DMS 273 treated with DMSO at 0.1 percent for 48 hours (cell line): ENCODE measurements at places on chromosomes 7 and 10.

DNA sequence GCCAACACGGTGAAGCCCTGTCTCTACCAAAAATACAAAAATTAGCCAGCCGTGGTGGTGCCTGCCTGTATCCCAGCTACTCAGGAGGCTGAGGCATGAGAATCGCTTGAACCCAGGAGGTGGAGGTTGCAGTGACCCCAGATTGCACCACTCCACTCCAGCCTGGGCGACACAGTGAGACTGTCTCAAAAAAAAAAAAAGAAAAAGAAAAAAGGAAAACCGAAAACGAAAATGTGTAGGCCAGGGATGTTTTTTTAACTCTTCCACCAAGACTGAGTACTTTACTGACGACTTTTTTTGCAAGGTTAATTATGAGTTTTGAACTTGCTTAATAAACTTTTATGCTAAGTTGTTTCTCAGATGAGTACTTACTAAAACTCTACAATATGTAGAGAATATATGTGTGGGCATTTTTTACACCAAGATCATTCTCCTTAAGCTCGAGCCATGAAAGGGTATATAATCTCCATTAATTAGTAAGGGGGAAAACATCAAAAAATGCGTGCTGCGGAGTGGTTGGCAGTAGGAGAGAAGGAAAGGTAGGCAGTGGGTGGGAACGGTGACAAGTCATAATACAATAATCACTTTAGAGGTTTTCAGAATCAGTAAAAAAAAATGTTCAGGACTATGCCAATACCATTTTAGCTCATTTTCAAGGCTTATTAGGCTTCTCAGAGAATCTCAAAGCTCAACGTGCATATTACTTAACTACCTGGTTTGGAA is 8.6 kb upstream of the ADRB1 start:
- no peak for DNase-seq

DNA sequence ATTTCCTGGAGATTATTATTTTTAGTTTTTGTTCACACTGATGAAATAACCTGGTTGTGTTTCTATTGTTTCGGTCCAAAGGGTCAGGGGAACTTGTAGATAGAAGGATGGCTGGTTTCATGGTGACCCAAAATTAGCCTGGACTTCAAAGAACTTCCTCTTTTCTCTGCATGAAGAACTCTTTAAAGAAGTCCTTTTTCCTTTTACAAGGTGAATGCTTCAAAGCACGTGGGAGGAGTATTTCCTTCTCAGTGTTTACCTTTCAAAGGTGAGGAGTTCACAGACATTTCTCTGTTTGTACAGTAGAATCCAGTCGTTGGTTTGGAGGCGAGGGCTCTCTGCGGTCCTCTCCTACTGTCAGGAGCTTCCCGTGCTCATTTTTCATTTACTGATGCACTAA is 561.7 kb downstream of the GATA3 start:
- DNase-seq, result no peak

- no peak for DNase-seq
Observed at GRCh38 chr7:29292886-29293658, 98.5 kb downstream of the CHN2 start.

DNA sequence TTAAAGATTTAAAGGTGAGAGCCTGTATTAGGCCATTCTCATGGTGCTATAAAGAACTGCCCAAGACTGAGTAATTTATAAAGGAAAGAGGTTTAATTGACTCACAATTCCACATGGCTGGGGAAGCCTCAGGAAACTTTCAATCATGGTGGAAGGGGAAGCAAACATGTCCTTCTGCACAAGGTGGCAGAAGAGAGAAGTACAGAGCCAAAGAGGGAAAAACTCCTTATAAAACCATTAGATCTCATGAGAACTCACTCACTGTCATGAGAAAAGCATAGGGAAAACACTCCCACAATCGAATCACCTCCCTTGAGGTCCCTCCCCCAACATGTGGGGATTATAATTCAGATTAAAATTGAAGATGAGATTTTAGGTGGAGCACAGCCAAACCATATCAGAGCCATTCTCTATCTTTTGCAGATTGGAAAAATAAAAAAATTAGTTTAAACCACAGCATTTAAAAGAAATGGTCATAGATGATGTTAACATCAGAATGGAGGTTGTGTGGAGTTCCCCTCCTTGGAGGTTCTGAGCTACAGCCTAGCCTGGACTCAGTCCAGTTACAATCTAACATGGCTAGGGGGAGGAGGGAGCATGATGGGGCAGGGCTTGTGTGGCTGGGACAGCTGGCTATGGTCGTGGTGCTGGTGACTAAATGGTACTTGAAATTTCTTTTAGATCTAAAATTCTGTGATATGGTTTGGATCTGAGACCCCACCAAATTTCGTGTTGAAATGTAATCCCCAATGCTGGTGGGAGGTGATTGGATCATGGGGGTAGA is 33.1 kb downstream of the GSTO2 start:
- no peak for DNase-seq

- DNase-seq, result no peak
Observed at GRCh38 chr10:46552526-46553237, 3.8 kb downstream of the GPRIN2 start.

DNA sequence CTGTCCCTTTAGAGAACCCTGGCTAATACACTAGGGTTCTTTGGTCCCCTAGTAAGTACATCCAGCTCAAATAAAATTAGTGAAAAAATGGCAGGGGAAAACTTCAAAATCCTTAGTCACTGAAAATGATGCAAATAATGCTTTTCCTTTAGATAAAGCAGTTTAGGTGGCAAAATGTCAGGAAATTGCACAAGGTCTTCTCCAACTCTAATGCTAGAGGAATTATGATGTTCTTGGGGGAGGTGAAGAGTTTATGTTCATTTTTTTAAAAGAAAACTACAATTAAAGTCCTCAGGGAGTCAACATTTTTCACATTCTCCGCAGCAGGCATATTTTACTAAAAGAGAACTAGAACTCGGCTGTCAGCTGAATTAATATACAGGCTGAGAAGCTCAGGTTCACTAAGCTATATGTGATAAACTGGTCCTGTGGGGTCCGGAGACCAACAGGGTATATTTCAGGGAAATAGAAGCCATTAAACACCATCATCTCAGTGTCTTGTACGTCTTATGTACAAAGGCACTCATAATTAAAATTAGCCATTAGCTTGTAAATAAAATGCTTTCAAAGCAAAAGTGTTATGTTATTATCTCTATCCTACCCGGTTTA is 1164.7 kb upstream of the AUTS2 start:
- no peak for DNase-seq

DNA sequence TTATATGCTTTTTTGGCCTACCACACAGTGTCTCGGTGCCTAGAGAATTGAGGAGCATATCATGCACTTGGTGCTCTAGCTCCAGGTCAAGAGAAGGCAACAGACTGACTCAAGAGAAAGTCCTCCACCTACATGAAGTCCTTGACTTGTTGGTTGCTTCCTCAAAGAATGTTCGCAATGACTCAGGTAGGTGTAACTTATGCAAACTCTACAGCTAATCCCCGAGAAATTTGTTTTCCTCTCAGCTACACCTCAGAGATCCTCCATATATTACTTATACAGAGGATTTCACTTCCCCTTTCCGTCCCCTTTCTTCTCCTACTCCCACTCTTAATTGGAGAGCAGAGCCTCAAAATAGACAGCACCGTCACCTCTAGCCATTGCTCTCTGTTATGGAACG is 1013.1 kb downstream of the KCNMA1 start:
- DNase-seq, result no peak

DNA sequence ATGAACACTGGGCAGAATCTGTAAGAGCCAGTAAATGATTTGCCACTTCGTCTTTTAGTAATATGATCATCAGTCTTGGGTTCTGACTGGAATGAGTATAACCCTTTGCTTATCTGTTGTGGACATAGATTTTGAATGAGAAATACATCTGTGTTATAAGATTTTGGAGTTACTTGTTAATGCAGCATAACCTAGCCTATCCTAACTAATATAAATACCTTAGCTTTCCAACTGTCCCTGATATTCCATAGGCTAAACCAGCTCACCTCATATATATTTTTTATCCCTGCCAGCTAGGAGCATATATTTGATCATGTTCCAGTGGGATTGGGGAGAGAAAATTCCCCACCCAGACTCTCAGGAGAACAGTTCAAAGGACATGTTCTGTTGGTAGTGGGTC is 15.1 kb downstream of the LRMDA start:
- no peak for DNase-seq

DNA sequence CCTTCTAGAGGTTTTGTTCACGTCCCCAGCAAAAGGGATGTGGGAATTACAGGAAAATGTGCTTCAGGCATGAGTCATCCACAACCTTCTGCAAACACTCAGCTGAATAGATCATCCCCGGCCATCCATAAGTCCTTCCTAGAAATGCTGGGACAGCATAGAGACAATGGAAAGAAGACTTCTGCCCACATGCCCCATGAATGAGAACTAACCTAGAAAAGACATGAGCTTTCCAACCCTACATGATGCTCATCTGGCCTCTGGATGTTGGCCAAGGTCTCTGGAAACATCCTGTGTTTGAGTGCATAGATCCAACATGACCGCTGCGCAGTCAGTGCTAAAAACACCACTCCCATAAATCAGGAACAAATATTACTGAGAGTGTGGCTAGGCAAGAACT is 277.5 kb downstream of the PLXNA4 start:
- no peak for DNase-seq

- DNase-seq, result no peak
Observed at GRCh38 chr7:37462138-37462537, 13.5 kb upstream of the ELMO1 start.

DNA sequence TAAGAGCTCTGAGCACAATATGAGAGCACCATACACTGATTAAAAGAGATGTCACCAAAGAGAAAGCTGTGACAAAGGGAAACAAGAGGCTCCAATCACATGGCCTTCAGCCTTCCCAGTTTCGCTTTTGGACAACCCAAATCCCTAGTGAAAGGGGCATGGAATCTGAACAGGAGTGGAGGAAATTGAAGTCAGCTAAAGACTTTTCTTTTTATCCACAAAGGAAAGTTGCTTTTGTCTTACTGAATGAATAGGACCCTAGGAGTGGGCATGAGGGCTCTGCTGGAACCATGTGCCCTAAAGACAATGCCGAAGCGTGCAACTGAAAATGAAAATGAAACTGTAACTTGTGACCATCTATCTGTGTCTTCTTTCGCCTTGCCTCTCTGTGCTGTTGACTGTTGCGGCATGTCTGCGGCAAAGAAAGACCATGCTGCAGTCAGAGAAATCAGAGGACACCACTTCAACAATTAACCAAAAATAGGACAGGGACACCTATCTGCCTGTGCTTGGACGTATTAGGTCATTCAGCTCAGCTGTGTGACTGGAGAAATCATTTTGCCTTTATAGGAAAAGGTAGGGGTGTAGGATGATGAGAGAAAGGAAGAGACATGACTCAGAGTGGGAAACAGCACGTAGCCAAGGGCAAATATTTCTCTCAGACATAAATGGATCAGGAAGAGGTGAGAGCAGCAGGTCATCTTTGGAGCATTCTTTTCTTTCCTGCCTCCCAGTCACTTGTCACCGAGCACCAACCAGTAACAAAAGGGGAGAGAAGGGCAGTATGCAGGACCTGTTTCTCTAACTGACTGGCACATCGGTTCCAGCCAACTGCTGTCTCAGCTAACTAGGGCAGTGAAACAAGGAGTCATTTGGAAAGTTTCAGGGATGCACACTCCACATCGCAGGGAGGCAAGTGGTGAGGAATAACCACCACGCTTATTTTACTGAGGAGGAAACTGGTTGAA is 12.3 kb downstream of the CAV2 start:
- DNase-seq, result no peak

- peak; percentile 56 for DNase-seq
Observed at GRCh38 chr7:13988731-13989125, 738 bp downstream of the ETV1 start.

DNA sequence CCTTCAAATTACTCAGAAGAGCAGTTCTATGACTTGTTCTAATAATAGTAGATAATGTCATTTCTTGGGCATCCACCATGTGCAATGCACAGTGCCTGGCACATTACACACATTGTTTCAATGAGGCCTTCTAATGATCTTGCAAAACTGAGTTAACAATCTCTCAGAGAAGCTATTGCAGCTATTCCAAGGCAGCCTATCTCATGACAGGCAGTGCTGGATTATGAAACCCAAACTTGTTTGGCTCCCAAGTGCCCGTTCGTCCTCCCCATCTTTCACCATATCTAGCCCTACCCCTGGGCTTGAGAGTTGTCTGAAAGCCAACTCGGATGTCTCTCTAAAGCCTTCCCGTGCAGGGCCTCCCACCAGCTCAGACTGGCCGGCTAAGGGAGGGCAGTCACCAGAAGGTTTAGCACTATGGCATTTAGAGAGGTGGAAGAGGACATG is 405.1 kb downstream of the PLXNA4 start:
- no peak for DNase-seq

GRCh38 chr7:49775065-49775948 is 1.9 kb downstream of the VWC2 start:
- DNase-seq, result no peak

DNA sequence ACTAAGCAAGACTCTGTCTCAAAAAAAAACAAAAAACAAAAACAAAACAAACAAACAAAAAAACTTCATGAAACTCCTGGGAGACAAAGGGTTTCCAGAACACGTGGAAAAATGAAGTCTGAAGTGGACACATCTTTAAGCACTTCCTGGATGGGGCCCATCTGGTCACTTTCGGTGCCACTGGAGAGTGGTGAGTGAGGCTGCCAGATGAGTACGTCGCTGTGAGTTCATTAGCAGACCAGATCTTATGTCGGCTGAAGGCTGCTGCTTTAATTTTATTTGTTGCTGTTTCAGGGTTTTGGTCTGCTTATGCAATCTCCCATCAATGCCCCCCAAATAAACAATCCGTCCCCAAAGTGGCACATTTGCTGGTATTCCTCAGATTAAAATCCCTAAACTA is 64.4 kb downstream of the NPTX2 start:
- DNase-seq, result no peak

DNA sequence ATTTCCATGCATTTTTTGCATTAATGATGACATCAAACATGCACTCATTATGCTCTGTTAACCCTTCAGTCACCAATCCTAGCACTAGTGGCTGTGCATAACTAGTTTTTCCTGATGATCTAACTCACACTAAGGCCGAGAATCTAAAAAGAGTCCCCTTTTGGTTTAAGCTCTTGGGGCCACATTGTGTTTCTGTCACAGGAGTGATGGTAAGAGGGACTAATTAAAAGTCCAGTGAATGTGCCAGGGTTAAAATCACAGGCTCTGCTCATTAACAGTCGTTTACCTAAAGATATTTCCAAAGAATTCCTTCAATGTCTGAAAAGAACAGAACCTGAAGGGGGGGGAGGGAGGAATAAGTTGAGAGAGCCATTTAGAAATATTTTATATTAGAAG is 359.0 kb upstream of the ANKRD30A start:
- no peak for DNase-seq

DNA sequence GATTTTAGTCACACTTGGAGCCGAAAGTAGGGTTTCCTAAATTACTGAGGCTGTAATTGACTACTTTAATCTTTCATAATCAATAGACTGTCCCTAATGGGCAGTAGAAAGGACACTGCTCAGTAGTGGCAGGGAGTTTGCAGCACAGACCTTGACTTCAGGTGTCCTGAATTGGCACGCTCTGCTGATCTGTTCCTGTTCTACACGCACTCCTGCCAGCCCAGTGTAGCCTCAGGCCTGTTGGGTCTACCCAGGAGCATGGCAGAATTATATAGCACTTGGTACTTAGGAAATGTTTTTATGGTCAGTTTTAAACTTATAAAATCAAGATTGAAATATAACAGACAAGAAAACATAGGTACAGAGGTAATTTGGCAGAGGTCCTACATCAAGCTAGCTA is 9.0 kb downstream of the EIF4H start:
- DNase-seq, result no peak

- DNase-seq, result no peak
Observed at GRCh38 chr7:26508917-26509316, 217.3 kb downstream of the SNX10 start.
